T-helper 17 cell (primary cell): ENCODE measurements at places on chromosomes 13 and 19. TPM values are rescaled to one million over a fixed set of nuclear protein-coding genes. Genes with fewer than 3 reads are reported as not detected.

RNF17 gene
- 0.50 TPM for total RNA-seq

PBX4 gene
- total RNA-seq: 49.7 TPM

NCAN gene
- not detected for total RNA-seq

DNA sequence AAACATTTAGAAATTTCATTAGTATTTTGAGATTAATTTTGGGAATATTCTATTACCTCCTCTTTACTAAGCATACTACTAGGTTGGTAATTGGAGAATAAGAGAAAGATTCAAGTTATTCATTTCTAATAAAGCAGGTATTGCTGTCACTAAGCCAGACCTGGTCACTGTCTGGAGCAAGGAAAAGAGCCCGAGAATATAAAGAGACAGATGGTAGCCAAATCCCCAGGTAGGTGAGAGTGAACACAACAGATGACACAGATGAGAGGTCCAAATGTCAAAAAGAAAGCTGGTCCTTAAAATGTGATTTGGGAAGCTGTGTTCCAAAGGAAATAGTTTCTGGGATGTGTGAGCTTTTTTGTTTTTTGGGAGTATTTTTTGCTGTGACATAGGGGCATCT, 128.6 kb downstream of the ZNF100 start:
- H3K4me1 ChIP-seq: no peaks in the 10 kb centered on the region
- H3K27me3 ChIP-seq: no peaks in the 10 kb centered on the region
- no peaks in the 10 kb centered on the region for H3K36me3 ChIP-seq
- no peak for DNase-seq

GRCh38 chr13:109904218-109904617, 117.8 kb upstream of the IRS2 start:
- DNase-seq: no peak
- H3K27me3 ChIP-seq: peaks cover 15% of the 10 kb centered on the region
- no peaks in the 10 kb centered on the region for H3K4me1 ChIP-seq
- H3K36me3 ChIP-seq: no peaks in the 10 kb centered on the region

- H3K4me1 ChIP-seq: no peaks in the 10 kb centered on the region
- DNase-seq: no peak
- H3K4me3 ChIP-seq: no peak overlapping the region
- H3K27me3 ChIP-seq: no peaks in the 10 kb centered on the region
These were observed 1824.2 kb downstream of the OLFM4 start for GRCh38 chr13:54852831-54853230.

- H3K4me3 ChIP-seq: peak overlapping the region; percentile 73
- H3K36me3 ChIP-seq: peaks cover 5% of the 10 kb centered on the region
- peaks cover 41% of the 10 kb centered on the region for H3K4me1 ChIP-seq
- peaks cover 61% of the 10 kb centered on the region for H3K27me3 ChIP-seq
- DNase-seq: no peak
- no peak overlapping the region for H3K27ac ChIP-seq
These were observed 927 bp upstream of the TSHZ3 start for GRCh38 chr19:31350033-31350692.

DNA sequence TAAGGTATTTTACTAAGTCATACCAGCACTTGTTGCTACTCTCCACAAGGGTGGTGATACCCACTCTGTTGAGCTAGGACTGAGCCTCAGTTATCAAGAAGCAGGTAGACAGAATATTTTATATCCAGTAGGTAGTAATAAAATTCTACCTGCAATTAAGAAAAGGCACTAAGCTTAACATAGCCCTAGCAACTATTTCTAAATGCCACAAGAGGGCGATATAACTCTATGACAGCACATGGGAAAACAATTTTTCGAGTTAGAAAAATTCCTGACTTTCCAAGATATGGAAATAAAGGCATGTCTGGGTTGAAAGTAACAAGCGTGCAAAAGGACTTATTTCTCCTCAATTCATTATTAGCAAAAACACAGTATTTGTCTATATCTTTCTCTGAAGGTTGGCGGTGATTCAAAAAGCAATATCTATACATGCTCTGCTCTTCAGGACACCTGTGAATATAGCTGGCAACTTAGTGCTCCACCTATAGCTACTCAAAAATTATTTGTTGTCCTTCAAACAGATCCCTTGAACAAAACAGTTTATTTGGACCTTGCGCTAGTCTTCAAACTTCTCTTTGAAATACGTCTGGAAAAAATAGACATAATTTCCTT, 14.7 kb downstream of the CCDC169 start:
- H3K4me1 ChIP-seq: peaks cover 6% of the 10 kb centered on the region
- H3K36me3 ChIP-seq: peaks cover 4% of the 10 kb centered on the region
- no peak overlapping the region for H3K4me3 ChIP-seq

NLRP11 gene
- total RNA-seq: not detected

DNA sequence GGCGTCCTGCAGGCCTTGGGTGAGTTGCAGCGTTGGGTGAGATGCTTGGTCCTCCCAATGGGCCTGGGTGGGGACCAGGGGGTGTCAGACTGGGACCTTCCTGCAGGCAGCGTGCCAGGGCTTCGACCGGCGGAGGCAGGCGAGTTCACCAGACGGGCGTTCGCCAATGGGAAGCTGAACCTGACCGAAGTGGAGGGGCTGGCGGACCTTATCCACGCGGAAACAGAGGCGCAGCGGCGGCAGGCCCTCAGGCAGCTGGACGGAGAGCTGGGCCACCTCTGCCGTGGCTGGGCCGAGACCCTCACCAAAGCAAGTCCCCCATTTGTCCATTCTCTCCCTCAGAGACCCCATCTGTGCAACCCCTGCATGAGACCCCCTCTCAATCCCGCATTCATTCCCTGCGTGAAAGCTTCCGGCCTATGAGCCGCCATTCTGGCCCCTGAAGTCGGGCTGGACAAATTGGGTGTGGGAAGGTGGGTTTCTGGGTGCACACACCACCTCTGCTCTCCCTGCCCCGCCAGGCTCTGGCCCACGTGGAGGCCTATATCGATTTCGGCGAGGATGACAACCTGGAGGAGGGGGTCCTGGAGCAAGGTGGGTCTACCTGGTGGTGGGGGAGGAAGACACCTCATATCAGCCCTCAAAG, 1.2 kb downstream of the GTPBP3 start:
- H3K4me1 ChIP-seq: peaks cover 17% of the 10 kb centered on the region
- peak overlapping the region; percentile 93 for H3K27ac ChIP-seq
- H3K27me3 ChIP-seq: no peaks in the 10 kb centered on the region
- peak overlapping the region; percentile 98 for H3K4me3 ChIP-seq

DNA sequence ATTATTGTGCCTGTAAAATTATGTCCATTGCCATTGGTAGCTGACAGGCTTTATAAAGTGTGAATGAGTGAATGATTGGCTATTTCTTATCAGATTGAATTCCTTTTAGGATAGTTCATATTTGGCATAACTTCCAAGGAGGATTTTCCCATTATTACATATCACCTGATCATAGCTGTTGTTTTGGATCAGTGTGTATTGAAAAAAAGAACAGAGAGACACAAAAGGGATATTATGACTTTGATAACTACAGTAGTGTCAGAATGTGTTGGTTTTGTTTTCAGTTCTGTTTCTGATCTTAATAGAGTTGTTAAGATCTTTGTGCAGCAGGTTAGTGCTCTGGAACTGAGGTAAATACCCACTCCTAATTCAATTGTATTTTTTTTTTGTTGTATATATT, 103.8 kb downstream of the LRCH1 start:
- H3K4me3 ChIP-seq: no peak overlapping the region
- no peak for DNase-seq
- H3K36me3 ChIP-seq: peaks cover 3% of the 10 kb centered on the region
- H3K27ac ChIP-seq: peak overlapping the region; percentile 2

IGFL1 gene
- total RNA-seq: not detected

CCDC70 gene
- not detected for total RNA-seq

ZNF780A gene
- 6.4 TPM for total RNA-seq

DNA sequence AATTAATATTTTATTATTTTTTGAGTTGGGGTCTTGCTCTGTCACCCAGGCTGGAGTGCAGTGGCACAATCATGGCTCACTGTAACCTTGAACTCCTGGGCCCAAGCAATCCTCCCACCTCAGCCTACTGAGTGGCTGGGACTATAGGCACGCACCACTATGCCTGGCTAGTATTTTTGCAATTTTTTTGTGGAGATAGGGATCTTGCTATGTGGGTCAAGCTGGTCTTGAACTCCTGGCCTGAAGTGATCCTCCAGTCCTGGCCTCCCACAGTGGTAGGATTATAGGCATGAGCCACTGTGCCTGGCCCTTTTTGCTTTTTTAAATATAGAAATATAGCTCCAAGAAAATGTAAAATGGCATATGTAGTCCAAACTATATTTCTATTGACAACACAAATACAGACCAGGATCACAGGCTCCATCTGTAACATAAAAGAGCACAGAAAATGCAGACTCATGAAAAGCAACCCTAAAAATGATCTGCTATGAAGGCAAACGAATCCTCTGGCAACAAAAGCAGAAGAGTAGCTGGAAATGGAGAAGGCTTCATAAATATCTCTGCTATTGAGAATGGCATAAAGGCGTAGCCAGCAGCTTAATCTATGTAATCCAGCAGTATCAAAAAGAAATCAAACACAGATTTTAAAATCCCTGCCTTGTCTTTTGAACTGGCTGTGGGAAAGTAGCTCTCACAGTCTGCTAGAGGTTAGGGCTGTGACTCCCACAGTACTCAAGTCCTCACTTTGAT, 200.6 kb downstream of the LHFPL6 start:
- no peak for DNase-seq
- H3K27ac ChIP-seq: no peak overlapping the region
- peaks cover 18% of the 10 kb centered on the region for H3K27me3 ChIP-seq
- H3K4me1 ChIP-seq: peaks cover 2% of the 10 kb centered on the region

SLC17A7 gene
- not detected for total RNA-seq

KLK4 gene
- not detected for total RNA-seq

GRCh38 chr13:98486412-98486811, 90.5 kb downstream of the STK24 start:
- H3K27ac ChIP-seq: peak overlapping the region; percentile 100
- DNase-seq: no peak
- H3K36me3 ChIP-seq: peaks cover 5% of the 10 kb centered on the region
- H3K27me3 ChIP-seq: no peaks in the 10 kb centered on the region
- peaks cover 74% of the 10 kb centered on the region for H3K4me1 ChIP-seq

DNA sequence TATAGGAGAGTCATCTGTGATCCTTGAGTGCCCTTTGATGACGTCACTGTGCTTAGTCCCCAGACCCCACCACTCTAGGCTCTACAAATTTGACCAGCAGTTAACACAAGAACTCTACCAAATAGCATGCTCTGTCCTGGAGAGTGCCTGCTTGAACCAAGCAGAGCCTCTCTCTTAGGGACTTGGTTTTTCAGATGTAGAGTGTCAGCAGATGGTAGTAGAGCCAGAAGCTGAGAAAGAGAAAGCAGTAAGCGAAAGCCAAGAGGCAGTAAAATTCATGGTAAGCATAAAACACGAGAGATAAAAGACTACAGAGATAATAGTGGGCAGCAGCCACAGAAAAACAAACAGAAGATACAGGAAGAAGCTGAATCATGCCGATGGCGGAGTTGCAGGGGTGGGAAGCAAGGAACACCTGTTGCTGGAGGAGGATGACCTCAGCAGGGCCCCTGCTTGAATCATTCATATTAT, 193.3 kb downstream of the SLC7A1 start:
- no peak for DNase-seq
- no peaks in the 10 kb centered on the region for H3K36me3 ChIP-seq
- H3K27ac ChIP-seq: no peak overlapping the region
- peaks cover 3% of the 10 kb centered on the region for H3K4me1 ChIP-seq
- no peak overlapping the region for H3K4me3 ChIP-seq

- H3K4me1 ChIP-seq: no peaks in the 10 kb centered on the region
- no peak overlapping the region for H3K27ac ChIP-seq
- no peaks in the 10 kb centered on the region for H3K27me3 ChIP-seq
- no peak for DNase-seq
- H3K4me3 ChIP-seq: no peak overlapping the region
These were observed 64.5 kb upstream of the ZNF724 start for GRCh38 chr19:23314505-23315251.

DNA sequence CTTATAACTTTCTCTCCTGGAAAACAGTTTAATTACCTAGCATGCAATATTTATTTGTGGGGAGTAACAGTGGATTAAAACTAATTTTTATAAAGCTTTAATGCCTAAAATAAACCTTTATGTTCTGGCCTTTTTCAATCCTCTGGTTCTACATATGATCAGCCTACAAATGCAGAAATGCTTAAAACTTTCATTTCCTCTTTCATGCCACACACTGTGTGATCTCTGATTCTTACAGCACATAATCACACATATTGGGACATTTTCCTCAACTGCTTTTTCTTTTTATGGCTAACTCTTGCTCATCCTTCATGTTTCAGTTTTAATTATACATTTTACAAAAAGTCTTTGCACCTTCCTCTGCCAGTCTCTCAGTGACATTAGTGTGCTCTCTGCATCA, 910.8 kb upstream of the SLITRK6 start:
- H3K27ac ChIP-seq: no peak overlapping the region
- DNase-seq: no peak
- H3K36me3 ChIP-seq: no peaks in the 10 kb centered on the region
- no peaks in the 10 kb centered on the region for H3K27me3 ChIP-seq
- H3K4me1 ChIP-seq: no peaks in the 10 kb centered on the region

TMEM272 gene
- total RNA-seq: 1.7 TPM

DNA sequence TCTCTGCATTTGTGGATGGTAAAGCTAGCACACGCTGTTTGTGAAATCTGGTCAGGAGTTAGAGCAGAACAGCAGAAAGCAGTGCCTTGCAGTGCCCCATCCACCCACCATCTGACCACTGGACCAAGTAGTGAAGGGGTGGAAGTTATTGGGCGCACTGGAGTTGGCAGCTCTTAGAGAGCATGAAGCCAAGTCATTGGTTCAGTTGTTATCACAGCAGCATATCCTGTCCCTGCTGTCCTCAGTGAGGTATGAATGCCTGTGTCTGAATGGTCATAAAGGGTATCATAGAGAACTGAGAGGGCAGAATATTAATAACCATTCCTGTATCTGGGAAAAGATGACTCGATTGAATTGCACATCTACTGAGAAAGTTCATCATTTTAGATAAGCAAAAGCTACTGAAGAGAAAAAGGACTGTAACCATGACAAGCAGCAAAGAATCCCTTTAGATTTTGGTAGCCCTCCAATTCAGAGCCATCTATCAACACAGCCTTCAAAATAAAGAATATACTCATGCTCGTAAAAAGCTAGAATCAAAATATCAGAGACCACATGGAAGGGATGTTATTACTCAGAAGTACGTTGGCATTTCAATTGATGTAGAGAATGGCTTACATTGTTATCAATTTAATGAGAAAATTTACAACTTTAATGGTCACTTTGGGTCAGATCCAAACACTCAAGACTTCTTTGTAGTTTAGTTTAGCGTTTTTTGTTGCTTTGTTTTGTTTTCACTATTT, 919.0 kb downstream of the EFNB2 start:
- no peak overlapping the region for H3K27ac ChIP-seq
- H3K4me3 ChIP-seq: no peak overlapping the region
- H3K36me3 ChIP-seq: no peaks in the 10 kb centered on the region
- no peak for DNase-seq

GRCh38 chr13:29954082-29955028, 103.9 kb upstream of the UBL3 start:
- H3K36me3 ChIP-seq: peaks cover 4% of the 10 kb centered on the region
- no peak for DNase-seq
- H3K4me3 ChIP-seq: peak overlapping the region; percentile 93
- H3K27ac ChIP-seq: peak overlapping the region; percentile 93
- H3K27me3 ChIP-seq: no peaks in the 10 kb centered on the region

PSG5 gene
- total RNA-seq: not detected
